ENCODE measurements at places on chromosomes 3 and 15.

DNA sequence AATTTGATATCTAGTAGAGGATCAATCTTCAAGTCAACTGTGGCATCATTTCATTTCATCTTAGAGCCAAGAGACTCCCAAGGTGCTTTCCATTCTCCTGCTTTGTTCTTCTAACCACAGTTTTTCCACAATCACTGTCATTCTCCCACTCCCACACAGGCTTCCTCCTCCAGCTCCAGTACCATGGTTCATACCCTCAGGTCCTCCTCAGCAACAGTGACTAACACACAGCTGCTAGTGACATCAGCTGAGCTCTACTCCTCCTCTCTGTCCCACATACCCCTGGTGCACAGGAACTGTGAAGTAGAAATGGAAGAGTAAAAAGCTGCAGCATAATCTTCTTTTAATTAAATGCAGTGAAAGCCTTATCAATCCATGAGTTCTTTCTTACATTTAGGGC is 200.2 kb upstream of the DPH6 start:
- peak; percentile 20 for DNase-seq

- no peak for DNase-seq
Measured at GRCh38 chr3:115628075-115628412, 4.7 kb downstream of the GAP43 start.

- no peak for DNase-seq
Measured at GRCh38 chr3:19399836-19400235, 251.5 kb downstream of the KCNH8 start.

DNA sequence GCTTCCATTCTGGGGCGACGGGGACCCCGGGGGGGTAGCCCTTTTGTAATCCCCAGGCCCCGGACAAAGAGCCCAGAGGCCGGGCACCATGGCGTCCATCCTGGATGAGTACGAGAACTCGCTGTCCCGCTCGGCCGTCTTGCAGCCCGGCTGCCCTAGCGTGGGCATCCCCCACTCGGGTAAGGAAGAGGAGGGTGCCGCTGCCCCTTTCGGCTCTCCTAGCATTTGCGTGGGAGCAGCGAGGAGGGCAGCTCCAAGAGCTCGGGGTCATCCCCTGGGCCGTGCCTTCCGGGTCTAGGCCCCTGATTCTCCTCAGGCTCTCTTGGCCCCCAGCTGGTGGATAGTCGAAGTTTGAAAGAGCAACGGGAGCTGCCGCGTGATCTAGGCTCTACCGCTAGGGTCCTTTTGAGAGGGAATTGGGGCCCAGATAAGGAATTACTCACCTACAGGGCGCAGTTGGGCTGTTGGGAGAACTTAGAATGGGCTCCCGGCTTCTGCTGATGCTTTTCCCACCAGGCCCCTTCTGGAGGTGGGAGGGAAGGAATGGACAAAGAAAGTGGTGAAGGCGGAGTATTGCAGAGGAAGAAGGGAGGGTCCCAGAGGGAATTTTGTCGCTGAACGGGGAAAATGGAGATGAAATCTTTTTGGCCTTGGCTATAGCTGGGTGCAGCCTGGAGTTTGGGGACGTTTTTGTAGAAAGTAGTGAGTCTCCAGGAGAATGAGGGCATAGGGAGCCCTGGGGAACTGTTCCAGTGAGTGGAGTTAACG is 615 bp downstream of the VPS18 start:
- DNase-seq, result peak; percentile 46

DNA sequence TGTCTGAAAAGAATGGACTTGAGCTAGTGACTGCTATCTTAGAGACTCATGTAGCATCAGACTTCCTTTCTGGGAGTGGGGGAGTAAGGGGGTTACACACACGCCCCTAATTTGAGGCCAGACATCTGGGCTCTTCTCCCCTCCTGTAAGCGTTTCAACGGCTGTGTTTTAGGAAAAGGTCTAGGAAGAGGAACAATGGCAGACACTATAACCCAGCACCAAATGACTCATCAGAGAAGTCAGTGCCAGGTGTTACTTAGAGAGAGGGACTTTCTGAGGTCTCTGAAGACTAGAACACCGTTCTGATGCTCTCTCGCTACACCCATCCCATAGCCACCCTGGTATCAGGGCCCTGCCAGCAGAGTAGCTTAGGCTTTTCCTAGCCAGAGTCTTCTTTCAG is 65.5 kb downstream of the SSUH2 start:
- no peak for DNase-seq

- DNase-seq, result peak; percentile 25
Measured at GRCh38 chr3:25663347-25663868, 1.3 kb downstream of the TOP2B start.

DNA sequence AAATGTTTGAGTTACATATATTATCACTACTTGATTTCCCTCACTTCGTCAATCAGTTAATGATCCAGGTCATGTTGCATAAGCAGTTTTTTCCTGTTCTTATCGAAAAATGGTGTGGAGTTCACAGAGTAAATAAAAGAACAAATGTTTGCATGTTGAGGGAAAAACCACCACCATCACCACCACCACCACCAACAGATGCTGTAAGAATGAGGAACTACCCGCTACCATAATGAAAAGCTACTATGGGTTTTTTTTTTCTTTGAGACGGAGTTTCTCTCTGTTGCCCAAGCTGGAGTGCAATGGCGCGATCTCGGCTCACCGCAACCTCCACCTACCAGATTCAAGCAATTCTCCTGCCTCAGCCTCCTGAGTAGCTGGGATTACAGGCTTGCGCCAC is 27.6 kb downstream of the RUBCN start:
- no peak for DNase-seq

DNA sequence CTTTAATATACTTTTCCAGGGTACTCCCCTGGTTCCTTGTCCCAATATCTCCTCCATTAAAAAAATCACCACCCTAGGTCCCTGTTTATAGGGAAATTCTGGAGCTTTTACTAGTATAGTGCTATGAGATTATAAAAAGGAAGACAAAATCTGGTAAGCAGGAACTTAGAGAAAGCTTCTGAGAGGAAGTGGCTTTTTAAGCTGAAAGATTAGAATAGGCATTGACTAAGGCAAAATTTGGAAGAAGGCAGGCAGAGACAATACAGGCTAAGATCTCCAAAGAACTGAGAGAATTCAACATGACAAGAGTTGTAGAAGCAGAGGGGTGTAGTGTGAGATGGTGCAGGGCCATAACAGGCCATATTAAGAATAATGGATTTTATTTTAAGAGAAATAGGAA is 25.8 kb downstream of the SGO1 start:
- DNase-seq, result no peak

- peak; percentile 70 for DNase-seq
Measured at GRCh38 chr3:105715372-105715771, 153.4 kb downstream of the CBLB start.

GRCh38 chr3:142447301-142447851 is 461 bp downstream of the XRN1 start:
- DNase-seq, result peak; percentile 66

DNA sequence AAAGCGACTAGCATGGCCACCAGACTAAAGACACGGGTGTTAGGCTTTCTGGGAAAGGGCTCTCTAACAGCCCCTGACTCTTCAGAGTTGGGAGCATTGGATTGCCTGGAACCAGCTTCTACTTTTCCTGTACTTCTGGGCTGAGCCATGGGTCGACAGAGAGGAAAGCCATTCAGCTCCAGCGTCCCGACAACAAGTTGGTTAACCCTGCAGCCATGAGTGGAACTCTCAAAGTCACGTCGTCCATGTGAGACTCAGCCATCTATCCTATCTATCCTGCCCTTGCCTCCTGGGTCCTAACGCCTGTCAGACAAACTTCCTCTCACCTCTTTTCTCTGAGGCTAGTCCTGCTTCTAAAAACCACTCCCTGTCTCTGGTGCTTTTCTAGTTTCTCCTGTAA is 32.6 kb upstream of the TBC1D5 start:
- DNase-seq, result no peak

DNA sequence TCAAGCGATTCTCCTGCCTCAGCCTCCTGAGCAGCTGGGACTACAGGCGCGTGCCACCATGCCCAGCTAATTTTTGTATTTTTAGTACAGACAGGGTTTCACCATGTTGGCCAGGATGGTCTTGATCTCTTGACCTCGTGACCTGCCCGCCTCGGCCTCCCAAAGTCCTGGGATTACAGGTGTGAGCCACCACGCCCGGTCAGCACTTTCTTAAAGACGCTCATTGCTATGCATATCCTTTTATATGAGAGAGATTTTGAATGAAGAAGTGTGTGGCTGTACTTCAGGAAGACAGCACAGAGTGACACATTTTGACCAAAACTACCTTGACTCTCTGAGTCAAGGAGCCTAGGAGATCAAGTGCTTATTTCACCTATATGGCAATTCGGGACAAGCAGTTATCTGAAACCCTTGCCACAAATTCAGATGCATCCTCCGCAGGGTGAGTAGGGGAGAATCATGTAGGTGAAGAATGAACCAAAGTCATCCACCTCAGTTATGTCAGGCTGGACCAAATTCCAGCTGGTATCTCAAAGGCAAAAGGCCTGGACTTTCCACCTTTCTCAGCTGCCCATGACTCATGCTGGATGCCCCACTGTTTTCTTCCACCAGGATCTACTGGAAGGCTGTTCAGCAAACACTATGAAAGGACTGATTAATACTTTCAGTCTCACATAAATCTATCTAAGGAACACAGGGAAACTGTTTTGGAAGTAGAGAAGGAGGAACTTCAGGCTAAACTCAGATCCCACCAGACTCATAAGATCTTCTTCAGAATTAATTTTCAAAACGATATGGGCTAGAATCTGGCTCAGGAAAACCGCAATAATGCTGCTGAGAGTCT is 31.9 kb downstream of the SUSD5 start:
- DNase-seq, result peak; percentile 91

DNA sequence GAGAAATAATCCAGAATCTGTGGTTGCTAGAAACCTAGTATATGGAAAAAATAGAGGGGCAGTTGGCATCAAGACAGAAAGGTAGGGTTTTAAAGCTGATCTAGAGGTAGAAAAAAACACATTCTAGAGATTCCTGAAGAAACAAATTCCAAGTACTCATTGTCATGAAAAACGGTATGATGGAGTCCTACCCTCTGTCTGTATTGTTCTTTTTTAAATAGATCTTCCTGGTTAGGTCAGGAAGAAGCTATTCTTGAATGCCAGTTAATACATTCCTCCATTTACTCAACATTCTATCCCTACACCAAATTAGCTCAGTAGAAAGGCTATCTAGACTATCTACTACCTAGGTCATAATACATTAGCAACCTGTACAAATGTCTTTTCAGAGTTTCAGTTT is 364.7 kb downstream of the FHIT start:
- DNase-seq, result no peak

DNA sequence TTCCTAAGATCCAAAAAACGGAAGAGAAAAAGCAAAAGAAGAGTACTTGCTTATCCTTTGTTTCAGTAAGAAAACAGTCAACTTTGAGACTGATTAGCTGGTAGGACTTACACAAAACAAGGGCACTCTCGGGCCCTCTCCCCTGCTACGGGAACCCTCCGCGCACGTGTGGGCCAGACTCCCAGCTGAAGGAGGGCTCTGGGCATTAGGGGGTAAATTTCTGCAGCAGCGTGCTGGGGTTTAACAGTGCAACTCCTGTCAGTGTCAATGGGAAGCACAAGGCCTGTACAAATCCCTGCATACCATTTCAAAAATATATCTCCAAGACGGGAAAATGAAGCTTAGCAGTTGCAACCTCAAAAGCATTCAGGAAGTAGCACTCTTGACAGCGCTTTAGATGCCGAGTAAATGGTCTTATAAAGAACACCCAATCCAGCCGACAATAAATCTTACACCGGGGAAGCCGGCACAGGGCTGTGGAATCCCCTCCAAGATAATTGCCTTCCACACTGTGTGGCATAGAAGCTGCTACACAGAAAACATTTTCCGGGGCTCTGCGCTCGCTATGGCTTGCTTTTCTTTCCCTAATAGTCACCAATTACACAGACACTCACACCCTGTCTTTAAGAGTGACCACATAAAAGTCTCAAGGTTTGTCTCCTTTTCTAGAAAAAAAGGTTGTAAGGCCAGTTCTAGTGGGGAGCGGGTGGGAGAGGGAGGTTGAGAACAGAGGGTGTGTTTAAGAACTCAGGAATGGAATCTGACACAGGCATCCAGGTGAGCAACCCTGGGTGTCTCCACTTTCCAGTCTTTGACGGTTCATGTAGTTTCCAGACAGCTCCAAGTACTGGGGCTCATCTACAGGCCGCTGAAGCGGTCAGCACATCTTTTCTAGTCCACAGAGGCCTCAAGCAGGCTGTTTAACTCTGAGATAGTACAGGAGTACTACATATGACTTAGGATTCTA is 512.7 kb downstream of the FOXP1 start:
- no peak for DNase-seq

DNA sequence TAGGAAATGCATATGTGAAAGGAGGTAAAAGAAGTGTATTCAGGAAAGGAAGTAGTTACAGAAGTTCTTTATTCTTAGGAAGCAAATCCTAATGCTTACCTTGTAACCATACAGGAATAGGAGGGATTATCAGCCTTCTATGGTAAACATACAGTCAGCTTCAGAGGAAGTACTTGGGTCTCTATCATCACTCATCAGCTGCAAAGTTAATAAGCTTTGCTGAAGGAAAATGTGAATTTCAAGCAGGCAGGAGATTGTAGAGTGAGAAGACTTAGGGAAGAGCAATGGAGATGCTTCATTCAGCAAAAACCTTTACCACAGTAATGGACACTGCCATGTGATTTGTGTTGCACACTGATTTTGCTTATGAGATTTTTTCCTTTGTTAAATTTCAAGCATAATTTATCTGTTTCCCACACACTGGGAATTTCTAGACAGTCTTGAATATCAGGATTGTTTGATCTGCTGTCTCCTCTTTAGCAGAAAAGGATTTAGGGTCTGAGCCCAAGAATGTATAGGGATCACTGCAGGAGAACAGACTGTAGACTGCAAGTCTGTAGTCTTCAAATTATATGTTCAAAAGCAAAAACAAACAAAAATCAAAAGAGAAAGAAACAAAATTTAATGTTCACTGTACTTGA is 150.8 kb downstream of the ZNF609 start:
- no peak for DNase-seq
